ENCODE measurements at places on chromosomes 1 and 21.

- no peak overlapping the region for H3K27ac ChIP-seq
- H3K4me3 ChIP-seq: no peak overlapping the region
- H3K4me1 ChIP-seq: peaks cover 25% of the 10 kb centered on the region
- H3K36me3 ChIP-seq: no peaks in the 10 kb centered on the region
- no peak for DNase-seq
Measured at GRCh38 chr1:116907351-116907750, 2.4 kb upstream of the PTGFRN start.

GRCh38 chr1:214856843-214857242 is 225.7 kb upstream of the KCNK2 start:
- H3K4me3 ChIP-seq: no peak overlapping the region
- H3K27me3 ChIP-seq: no peaks in the 10 kb centered on the region
- no peak for DNase-seq
- no peak overlapping the region for H3K27ac ChIP-seq
- H3K36me3 ChIP-seq: no peaks in the 10 kb centered on the region
- no peaks in the 10 kb centered on the region for H3K4me1 ChIP-seq

GRCh38 chr1:92079441-92079840 is 704 bp upstream of the BTBD8 start:
- H3K27me3 ChIP-seq: no peaks in the 10 kb centered on the region
- H3K36me3 ChIP-seq: no peaks in the 10 kb centered on the region
- peak overlapping the region; percentile 74 for H3K27ac ChIP-seq
- DNase-seq: no peak
- H3K4me1 ChIP-seq: peaks cover 7% of the 10 kb centered on the region

GRCh38 chr1:43402089-43402865 is 12.6 kb downstream of the SZT2 start:
- H3K27ac ChIP-seq: no peak overlapping the region
- H3K4me1 ChIP-seq: no peaks in the 10 kb centered on the region
- H3K27me3 ChIP-seq: no peaks in the 10 kb centered on the region
- H3K4me3 ChIP-seq: no peak overlapping the region

DNA sequence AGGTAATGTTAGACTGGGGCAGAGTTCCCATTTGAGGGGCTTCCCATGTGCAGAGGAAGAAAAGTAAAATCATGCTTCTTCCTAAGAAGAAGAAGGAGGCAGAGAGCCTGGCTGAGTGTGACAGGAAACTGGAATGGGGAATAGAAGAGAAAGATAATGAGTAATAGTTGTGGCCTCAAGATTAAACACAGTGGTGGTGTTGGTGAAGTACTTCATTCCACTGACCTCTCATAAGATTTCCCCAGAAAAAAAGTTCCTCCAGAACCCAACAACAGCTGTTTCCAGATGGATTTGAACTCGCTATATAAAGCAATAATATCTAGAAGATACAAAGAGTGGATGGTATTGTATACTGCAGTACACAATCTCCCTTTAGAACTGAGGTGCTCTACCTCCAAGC is 13.0 kb downstream of the RGS1 start:
- H3K4me3 ChIP-seq: no peak overlapping the region
- H3K4me1 ChIP-seq: no peaks in the 10 kb centered on the region
- no peaks in the 10 kb centered on the region for H3K27me3 ChIP-seq
- no peak overlapping the region for H3K27ac ChIP-seq

GRCh38 chr1:22111620-22112019 is 31.3 kb downstream of the WNT4 start:
- no peaks in the 10 kb centered on the region for H3K27me3 ChIP-seq
- H3K36me3 ChIP-seq: no peaks in the 10 kb centered on the region
- H3K4me3 ChIP-seq: no peak overlapping the region

DNA sequence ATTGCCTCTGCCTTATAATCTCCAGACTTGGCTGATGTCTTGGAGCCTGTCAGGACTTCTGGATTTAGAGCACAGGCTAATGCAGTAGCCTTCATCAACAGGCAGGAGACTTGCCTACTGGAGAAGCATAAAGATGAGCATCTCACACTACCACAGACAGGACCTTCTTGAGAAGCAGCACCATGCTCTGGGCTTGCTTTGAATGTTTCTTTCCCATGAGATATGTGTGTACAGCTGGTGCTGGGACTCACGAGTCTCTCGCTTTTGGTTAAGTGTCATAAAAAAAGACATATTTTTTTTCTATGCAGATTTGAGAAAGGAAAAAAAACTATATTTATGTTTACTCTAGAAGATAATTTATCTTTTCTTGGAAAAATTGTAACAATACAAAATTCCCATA is 671.3 kb downstream of the MRPL39 start:
- no peak overlapping the region for H3K27ac ChIP-seq
- DNase-seq: no peak
- H3K27me3 ChIP-seq: no peaks in the 10 kb centered on the region

GRCh38 chr1:209710093-209710492 is 5.4 kb downstream of the HSD11B1 start:
- H3K27ac ChIP-seq: no peak overlapping the region
- H3K27me3 ChIP-seq: no peaks in the 10 kb centered on the region
- H3K4me1 ChIP-seq: no peaks in the 10 kb centered on the region
- DNase-seq: no peak
- no peak overlapping the region for H3K4me3 ChIP-seq

GRCh38 chr1:236800623-236801022 is 5.5 kb downstream of the MTR start:
- H3K36me3 ChIP-seq: no peaks in the 10 kb centered on the region
- no peaks in the 10 kb centered on the region for H3K27me3 ChIP-seq
- H3K4me3 ChIP-seq: no peak overlapping the region
- no peak overlapping the region for H3K27ac ChIP-seq
- no peak for DNase-seq

DNA sequence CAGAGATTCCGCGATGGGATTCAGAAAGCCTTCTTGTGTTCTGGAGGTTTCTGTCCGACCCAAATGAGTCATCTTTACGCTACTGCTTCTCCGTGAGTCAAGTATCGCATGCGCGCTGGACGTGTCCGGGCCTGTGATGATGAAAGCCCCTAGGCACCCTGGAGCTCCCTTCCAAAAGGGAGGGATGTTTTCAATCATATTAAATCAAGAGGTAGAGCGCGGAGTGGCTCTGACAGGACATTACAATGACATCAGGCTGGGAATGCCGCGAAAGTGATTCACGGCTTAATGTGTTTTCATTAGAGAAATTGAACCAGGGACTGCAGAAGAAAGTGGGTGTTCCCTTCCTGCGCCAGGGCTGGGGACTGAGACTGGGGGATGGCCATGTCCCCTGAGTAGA is 48.5 kb downstream of the AJAP1 start:
- H3K27me3 ChIP-seq: no peaks in the 10 kb centered on the region
- no peak overlapping the region for H3K27ac ChIP-seq
- no peak overlapping the region for H3K4me3 ChIP-seq
- no peaks in the 10 kb centered on the region for H3K36me3 ChIP-seq

DNA sequence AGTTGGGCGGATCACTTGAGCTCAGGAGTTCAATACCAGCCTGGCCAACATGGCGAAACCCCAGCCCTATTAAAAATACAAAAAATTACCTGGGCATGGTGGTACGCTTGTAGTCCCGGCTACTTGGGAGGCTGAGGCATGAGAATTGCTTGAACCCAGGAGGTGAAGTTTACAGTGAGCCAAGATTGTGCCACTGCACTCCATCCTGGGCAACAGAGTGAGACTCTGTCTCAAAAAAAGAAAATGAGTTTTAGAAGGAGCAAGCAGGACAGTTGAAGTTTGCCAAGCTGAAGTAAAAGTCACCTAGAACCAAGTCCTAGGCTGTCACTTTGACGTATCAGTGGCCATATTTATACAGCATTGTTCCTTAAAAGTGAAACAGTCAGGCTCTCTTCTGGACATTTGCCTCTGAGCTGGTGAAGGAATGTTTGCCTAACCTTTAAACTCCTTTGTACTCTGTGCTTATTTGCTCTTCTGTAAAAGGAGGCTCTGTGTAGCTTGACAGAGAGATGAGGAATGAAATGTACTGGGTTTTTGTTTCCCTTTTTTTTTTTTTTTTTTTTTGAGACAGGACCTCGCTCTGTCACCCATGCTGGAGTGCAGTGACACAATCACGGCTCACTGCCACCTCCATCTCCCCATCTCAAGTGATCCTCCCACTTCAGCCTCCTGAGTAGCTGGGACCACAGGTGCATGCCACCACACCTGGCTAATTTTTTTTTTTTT is 2.8 kb downstream of the RAB4A start:
- no peak overlapping the region for H3K27ac ChIP-seq
- H3K4me3 ChIP-seq: no peak overlapping the region
- peaks cover 40% of the 10 kb centered on the region for H3K4me1 ChIP-seq
- DNase-seq: no peak
- no peaks in the 10 kb centered on the region for H3K27me3 ChIP-seq
- H3K36me3 ChIP-seq: no peaks in the 10 kb centered on the region

DNA sequence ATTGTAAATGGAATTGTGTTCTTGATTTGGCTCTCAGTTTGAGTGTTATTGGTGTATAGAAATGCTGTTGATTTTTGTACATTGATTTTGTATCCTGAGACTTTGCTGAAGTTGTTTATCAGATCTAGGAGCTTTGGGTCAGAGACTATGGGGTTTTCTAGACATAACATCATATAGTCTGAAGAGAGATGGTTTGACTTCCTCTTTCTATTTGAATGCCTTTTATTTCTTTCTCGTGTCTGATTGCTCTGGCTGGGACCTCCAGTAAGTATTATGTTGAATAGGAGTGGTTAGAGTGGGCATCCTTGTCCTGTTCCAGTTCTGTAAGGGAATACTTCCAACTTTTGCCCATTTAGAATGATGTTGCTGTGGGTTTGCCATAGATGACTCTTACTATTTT is 39.1 kb upstream of the ANGPTL1 start:
- H3K27me3 ChIP-seq: no peaks in the 10 kb centered on the region
- no peak overlapping the region for H3K4me3 ChIP-seq
- no peak for DNase-seq
- no peak overlapping the region for H3K27ac ChIP-seq
- no peaks in the 10 kb centered on the region for H3K4me1 ChIP-seq
- no peaks in the 10 kb centered on the region for H3K36me3 ChIP-seq

- DNase-seq: no peak
- no peak overlapping the region for H3K27ac ChIP-seq
- no peaks in the 10 kb centered on the region for H3K36me3 ChIP-seq
- H3K27me3 ChIP-seq: no peaks in the 10 kb centered on the region
- H3K4me1 ChIP-seq: peaks cover 12% of the 10 kb centered on the region
Measured at GRCh38 chr1:63617450-63617849, 24.2 kb downstream of the PGM1 start.

DNA sequence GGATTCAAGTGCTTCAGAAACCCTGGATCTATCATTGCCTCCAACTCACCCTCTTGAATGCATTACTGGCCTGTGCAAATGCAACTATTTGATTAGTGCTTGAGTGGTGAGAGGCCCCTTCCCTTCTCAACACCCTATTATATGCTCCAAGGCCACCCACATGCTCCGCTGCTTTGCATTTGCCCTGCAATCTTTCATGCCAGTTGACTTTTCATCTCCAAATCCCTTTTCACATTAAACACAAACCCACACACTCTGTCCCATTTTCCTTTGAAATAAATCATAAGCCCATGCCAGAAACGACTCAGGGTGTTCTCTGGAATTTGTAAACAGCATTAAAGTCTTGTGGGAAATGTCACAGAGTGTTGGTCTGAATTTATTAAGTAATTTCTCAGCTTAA is 78.9 kb upstream of the CTTNBP2NL start:
- no peaks in the 10 kb centered on the region for H3K36me3 ChIP-seq
- peaks cover 28% of the 10 kb centered on the region for H3K4me1 ChIP-seq
- no peak for DNase-seq
- peak overlapping the region; percentile 48 for H3K27ac ChIP-seq
- H3K27me3 ChIP-seq: no peaks in the 10 kb centered on the region

- H3K4me3 ChIP-seq: no peak overlapping the region
- no peaks in the 10 kb centered on the region for H3K4me1 ChIP-seq
- H3K27ac ChIP-seq: no peak overlapping the region
- no peaks in the 10 kb centered on the region for H3K27me3 ChIP-seq
- no peak for DNase-seq
Measured at GRCh38 chr1:197825541-197825940, 50.3 kb upstream of the DENND1B start.

- H3K36me3 ChIP-seq: no peaks in the 10 kb centered on the region
- peak overlapping the region; percentile 81 for H3K27ac ChIP-seq
- H3K4me3 ChIP-seq: peak overlapping the region; percentile 97
- DNase-seq: no peak
Measured at GRCh38 chr1:39575191-39576015, 1.2 kb downstream of the PABPC4 start.

DNA sequence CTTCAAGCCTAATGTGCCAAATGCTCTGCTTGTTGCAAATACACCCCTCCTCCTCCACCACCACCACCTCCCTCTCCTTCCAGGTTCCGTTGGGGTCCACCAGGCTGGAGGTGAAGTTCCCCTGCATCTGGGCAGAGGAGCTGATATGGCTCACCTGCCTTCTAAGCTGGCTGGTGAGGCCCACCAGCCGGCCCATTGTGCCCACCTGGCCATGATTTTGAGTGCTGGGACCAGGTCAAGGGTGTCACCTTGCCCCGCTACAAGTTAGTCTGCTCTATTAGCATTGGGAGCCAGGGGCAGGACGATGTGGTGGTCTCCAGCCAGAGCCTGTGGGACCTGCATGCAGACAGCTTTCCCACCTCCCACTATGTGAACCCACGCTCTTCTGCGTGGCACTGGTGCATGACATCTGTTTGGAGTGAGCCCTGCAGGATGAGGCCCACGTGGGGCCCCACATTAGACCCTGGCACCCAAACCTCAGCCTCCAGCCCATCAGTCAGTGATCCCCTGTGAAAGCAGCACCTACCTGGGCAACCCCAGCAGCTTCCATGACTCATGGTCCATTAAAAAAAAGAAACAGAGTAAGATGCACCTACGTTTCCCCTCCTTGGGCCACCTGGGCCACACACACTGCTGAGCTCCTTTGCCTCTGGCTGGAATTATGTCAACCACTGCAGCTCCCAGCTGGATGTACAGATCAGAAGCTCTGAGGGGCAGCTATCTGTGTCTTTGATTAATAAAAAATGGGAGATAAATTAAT is 15.6 kb upstream of the CDCP2 start:
- H3K27me3 ChIP-seq: no peaks in the 10 kb centered on the region
- no peak for DNase-seq
- H3K27ac ChIP-seq: no peak overlapping the region
- H3K4me3 ChIP-seq: no peak overlapping the region
- H3K4me1 ChIP-seq: peaks cover 5% of the 10 kb centered on the region

DNA sequence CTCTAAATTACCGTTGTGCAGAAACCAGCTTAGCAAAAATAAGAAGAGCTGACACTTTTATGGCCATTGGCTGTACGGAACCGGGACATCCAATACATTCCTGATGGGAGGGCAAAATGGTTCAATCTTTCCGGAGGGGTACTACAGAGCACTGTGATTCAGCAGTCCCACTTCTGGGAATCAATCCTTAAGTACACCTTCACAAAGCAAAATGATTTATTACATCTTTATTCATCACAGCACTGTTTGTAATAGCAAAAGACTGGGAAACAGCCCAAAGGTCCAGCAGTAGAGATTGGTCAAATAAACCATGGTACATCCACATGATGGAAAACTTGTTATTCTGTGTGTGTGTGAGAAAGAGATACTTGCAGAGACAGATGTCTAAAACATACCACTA is 9.7 kb downstream of the GNG12 start:
- no peak overlapping the region for H3K27ac ChIP-seq
- H3K4me1 ChIP-seq: peaks cover 68% of the 10 kb centered on the region
- no peak overlapping the region for H3K4me3 ChIP-seq
- no peak for DNase-seq

All from vagina (tissue), 2 donors.